Activated T-helper 17 cell treated with anti-CD3 and anti-CD28 coated beads, Interleukin-2, amount 50 U/mL, for 72 hours (primary cell): ENCODE measurements at places on chromosomes 1 and 21. TPM values are rescaled to one million over a fixed set of nuclear protein-coding genes. Genes with fewer than 3 reads are reported as not detected.

GRCh38 chr1:41751804-41752513 lies 166.8 kb downstream of the HIVEP3 start:
- peak; percentile 62 for ATAC-seq

RPL5 gene
- total RNA-seq = 1,253 TPM

SPSB1 gene
- total RNA-seq = 14.4 TPM

RCAN3 gene
- 54.6 TPM for total RNA-seq
